ENCODE measurements at places on chromosomes 5 and 9. TPM values are rescaled to one million over a fixed set of nuclear protein-coding genes. Genes with fewer than 3 reads are reported as not detected.
A peak's percentile ranks its signal among the peaks of the same experiment; 100 is the strongest.

- DNase-seq, result peak; percentile 82
Measured at GRCh38 chr5:139392678-139393496, 2.0 kb downstream of the PROB1 start.

GRCh38 chr5:116616876-116617275, 42.3 kb upstream of the SEMA6A start:
- DNase-seq, result no peak

GRCh38 chr5:28766565-28767158, 1728.3 kb upstream of the CDH9 start:
- DNase-seq, result peak; percentile 80

- peak; percentile 69 for DNase-seq
Measured at GRCh38 chr9:35258660-35259474, 97.1 kb downstream of the UNC13B start.

- no peak for DNase-seq
Measured at GRCh38 chr5:129631961-129632360, 115.9 kb upstream of the MINAR2 start.

DNA sequence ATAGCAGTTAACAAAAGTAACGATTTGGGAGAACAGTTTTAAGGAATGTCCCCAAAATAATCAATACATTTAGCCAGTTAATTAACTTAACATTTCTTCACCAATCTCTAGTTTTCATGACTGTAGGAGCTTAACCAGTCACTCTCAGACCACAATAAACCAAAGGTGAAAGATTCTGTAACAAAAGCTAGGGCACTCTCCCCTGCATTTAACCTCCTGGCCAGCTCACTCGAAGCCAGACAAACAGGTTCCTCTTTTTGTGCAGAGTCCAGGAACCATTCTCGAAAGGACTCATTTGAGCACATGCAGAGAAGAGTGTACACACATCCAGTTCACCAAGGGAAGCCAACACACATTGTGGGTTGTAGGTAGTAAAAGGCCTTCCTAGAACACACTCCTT, 6.5 kb downstream of the IL7R start:
- no peak for DNase-seq

- DNase-seq, result no peak
Measured at GRCh38 chr5:34516686-34517085, 139.4 kb upstream of the RAI14 start.

- no peak for DNase-seq
Measured at GRCh38 chr9:93221044-93221443, 37.1 kb downstream of the WNK2 start.

DNA sequence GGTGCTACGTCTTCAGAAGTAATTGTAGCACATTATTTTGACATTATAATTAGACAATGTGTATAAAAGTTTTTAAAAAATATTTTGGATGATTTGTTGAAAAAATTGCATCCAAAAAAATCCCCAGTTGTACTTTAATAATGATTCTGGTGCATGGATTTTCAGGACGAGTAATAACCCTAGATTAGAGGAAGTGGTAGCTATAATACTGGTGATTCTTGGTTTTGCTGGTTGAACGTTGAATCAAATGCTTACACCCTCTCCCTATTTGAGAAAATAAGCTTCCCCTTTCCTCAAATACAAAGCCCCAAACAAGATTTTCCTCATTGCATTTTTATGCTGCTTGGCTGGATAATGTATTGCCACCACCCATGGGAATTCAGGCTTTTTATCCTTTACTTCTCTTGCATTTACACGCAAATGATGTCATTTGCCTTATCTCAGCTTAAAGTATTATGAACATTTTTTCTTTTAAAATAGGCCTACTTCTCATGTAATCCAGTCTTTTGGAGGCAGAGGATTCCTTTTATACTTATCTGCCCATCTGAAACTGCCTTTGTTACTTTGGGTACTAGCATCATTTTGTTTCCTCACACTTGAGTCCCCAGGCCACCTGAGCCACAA, 86.3 kb downstream of the UBE2R2 start:
- DNase-seq, result no peak

DNA sequence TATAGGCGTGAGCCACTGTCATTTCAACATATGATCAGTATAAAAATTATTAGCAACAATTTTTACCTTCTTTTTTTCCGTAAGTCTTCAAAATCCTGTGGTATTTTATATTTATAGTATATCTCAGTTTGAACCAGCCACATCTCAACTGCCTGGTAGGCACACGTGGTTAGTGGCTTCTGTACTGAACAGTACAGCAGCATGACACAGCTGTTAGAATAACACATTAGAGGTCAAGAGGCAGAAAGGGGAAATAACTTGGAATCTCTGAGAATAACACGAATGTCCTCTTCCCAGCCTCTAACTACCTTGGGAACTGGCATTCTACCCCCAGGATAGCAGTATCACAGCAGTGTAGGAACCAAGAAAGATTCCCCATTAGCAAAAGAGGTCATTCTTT, 108.5 kb upstream of the IQGAP2 start:
- no peak for DNase-seq

DNA sequence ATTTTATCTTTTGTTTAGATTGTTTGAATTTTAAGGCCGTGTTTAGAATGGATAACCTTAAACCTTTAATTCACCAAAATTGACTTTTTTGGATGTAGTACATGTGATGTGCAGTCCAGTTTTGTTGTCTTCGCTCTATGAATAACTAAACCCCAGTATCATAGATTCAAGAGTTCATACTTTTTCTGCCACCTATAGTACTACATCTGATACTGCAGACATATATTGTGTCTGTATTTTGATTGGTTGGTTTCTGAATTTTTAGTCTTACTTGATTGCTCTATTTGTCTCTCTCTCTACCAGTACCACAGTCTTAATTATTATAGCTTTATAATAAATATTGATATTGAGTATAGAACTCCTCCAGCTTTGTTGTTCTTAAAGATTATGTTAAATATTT, 58.1 kb downstream of the PPIP5K2 start:
- DNase-seq, result no peak

SPIN1 gene
- 27.9 TPM for polyA plus RNA-seq

PPP3R2 gene
- not detected for polyA plus RNA-seq

C9orf153 gene
- not detected for polyA plus RNA-seq

MUSK gene
- not detected for polyA plus RNA-seq

CATSPER3 gene
- polyA plus RNA-seq, result 1.4 TPM

ZNF483 gene
- 0.43 TPM for polyA plus RNA-seq

ADGRV1 gene
- polyA plus RNA-seq, result 7.3 TPM

ITK gene
- polyA plus RNA-seq, result 0.11 TPM
